ENCODE measurements at places on chromosomes 6 and 20.
A peak's percentile ranks its signal among the peaks of the same experiment; 100 is the strongest.

DNA sequence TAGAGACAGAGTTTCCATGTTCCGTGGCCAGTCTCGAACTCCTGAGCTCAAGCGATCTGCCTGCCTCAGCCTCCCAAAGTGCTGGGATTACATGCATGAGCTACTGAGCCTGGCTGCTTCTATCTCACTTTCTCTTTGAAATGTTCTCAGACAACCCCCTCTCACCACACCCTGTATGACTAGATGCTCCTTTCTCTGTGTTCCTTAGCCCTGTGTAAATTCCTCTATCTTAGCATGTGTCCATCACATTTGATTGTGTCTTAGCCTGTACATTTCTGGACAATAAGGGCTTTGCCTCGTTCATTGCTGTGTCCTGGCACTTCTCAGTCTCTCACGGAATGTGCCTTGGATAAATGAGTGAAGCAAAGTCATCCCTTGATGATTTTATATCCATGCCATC, 168.1 kb upstream of the SCGN start:
- DNase-seq, result no peak

DNA sequence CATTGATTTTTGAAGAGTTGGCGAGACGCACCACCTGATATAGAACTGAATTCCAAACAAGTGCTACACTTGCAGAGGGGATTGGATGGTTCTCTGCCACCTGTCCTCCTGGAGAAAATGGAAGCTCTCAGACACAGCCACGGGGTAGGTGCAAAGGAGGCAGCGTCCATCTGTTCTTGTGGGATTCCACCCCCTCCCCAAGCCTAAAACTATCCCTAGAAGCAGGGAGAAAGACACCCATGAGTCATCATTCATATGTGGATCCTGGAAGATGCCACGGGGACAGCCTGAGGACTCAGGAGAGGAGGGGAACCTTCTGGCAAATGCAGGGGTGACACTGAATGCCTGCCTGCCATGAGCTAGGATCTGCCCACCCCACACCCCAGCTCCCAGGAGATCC, 171.3 kb upstream of the CST7 start:
- no peak for DNase-seq

- DNase-seq, result no peak
Measured at GRCh38 chr20:62759981-62760431, 36.3 kb upstream of the MRGBP start.

GRCh38 chr6:91436448-91436847, 849.6 kb upstream of the MAP3K7 start:
- no peak for DNase-seq

DNA sequence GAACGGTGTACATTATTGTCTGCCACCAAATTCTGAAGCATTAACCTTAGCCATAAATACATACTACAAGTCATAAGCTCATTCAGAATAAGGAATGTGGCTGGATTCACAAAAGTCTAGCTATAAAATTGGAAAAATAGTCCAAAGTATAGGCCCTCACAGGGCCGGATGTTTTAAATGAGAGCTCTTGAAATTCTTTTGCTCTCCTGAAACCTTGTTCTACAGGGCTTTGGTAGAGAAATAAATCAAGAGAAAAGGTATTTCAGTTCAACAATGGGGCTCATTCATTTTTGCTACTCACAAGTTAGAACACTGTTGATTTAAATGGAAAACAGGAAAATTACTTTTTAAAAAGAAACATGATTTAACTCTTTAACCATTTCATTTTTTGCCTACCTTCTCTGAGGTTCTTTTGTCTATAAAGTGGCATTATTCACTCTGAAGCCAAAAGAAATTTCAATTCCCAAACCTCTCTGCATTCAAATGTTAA, 58.0 kb downstream of the PREP start:
- DNase-seq, result no peak

- DNase-seq, result no peak
Measured at GRCh38 chr6:44105993-44106740, 21.1 kb downstream of the MRPL14 start.

DNA sequence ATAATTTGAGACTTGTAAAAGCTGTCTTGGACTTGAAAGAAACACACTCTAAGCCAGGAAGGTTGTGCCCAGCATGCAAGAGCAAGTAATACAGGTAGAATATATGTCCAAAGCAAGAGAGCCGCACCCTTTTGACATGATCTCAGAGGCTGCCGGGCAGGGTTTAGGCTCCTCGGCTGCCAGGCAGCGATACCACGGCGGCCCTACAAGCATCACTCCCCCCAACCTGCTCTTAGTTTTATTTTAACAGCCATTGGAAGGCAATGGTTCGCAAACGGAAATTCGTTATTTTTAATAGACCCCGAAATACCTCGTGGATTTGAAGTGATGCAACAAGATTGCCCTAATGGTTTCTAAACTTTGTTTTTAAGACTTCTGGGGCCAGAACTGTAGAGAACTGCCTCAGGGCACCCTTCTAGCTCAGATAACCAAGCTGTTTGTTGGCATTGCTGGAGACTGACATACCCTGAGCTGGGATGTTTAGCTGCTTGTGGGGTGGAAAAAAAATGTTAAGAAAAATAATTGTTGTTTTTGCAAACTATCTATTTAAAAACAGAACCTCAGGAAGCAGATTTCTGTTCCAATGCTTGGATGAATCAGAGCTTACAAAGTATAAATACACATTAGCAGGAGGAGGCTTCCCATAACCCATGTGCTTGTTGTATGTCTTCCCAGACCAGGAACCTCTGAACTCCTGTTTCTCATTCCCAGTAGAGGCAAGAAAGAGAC, 39.0 kb downstream of the JAG1 start:
- no peak for DNase-seq

GRCh38 chr20:34938466-34939163, 17.0 kb downstream of the GSS start:
- peak; percentile 25 for DNase-seq

- DNase-seq, result peak; percentile 29
Measured at GRCh38 chr6:141653590-141653989, 479.1 kb upstream of the GJE1 start.

GRCh38 chr6:2931055-2931454, 27.9 kb upstream of the SERPINB9 start:
- no peak for DNase-seq

DNA sequence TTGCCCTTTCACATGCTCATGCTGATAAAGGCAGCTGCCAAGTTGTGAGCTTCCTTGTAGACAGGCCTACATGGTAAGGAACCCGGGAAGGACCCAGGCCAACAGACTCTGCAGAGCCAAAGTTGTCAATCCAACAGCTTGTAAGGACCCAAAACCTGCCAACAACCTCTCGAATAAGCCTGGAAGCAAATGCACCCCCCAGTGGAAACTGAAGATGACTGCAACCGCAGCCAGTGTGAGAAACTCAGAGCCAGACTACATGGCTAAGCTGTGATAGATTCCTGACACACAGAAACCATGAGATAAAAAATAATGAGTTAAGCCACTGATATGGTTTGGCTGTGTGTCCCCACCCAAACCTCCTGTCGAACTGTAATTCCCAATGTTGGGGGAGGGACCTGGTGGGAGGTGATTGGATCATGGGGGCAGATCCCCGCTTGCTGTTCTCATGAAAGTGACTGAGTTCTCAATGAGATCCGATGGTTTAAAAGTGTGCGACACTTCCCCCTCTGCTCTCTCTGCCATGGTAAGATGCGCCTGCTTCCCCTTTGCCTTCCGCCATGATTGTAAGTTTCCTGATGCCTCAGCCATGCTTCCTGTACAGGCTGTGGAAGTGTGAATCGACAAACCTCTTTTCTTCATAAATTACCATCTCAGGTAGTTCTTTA, 18.8 kb upstream of the CLPSL2 start:
- DNase-seq, result no peak

DNA sequence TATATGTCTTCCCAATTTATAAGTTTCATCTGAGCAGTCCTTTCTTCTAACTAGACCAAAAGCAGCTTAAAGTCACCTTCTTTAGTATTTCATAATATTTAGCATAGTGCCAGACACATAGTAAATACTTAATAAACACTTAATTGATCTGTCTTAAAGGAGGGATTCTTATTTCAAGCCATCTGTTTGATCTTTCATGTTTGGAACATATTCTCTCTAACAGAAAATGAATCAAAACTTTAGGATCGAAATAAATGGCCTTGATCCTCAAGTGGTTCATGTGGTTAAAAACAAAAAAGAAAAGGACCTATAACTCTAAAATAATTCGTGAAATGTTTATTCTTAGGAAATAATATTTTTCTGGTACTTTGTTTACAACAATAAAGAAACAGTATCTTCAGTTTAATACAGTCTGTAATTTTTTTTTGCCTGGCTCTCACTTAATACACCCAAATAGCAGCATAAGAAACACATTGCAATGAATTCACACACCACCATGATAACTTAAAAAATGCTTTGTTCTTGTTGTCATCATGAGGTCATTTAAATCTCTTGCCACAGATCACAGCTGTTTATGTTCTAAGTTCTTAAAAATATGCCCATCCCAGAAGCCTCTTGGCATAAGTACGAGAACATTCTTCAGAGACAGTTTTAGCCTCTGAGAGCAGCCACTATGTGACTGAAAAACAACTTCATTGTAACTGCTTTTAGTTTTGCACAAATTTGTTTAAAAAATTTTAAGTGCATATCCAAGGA, 48.1 kb downstream of the ESF1 start:
- no peak for DNase-seq

- DNase-seq, result peak; percentile 97
Measured at GRCh38 chr20:38125157-38126056, 39.7 kb downstream of the TGM2 start.

DNA sequence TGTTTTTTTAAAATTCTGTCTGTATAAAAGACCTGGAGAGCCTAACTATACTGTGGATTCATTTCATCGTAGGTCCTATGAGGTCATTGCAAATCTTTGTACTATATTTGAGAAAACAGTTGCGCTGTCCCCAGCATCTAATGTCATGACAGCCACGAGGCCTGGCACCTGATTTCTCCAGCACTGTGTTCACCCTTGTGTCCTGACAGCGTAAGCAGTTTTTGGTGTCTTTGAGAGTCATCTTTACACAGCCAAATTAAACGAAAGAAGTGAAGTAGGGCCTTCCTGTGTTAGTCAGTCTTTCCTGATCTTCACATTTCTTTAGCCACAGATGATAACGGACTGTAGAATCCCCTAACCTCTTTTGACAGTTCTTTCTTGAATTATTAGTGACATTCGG, 70.6 kb upstream of the PHACTR2 start:
- no peak for DNase-seq

DNA sequence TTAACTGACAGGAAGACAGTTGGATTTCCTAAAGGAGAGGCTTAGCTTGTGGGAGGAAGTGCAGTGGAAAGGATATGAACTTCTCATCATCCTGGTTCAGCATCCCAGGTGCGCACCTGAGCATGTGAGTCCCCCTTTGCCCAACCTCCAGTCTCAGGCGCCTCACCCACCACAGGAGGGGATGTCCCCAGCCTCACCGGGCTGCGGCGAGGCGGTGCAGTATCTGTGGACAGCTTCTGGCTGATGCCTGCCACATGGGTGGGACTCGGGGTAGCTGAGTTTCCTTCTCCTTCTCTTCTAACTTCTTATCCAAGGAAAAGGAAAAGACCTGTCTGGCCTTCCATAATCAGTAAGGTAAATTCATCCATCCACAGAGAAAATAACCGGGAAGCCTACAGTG, 539.3 kb upstream of the AGPAT4 start:
- DNase-seq, result no peak

DNA sequence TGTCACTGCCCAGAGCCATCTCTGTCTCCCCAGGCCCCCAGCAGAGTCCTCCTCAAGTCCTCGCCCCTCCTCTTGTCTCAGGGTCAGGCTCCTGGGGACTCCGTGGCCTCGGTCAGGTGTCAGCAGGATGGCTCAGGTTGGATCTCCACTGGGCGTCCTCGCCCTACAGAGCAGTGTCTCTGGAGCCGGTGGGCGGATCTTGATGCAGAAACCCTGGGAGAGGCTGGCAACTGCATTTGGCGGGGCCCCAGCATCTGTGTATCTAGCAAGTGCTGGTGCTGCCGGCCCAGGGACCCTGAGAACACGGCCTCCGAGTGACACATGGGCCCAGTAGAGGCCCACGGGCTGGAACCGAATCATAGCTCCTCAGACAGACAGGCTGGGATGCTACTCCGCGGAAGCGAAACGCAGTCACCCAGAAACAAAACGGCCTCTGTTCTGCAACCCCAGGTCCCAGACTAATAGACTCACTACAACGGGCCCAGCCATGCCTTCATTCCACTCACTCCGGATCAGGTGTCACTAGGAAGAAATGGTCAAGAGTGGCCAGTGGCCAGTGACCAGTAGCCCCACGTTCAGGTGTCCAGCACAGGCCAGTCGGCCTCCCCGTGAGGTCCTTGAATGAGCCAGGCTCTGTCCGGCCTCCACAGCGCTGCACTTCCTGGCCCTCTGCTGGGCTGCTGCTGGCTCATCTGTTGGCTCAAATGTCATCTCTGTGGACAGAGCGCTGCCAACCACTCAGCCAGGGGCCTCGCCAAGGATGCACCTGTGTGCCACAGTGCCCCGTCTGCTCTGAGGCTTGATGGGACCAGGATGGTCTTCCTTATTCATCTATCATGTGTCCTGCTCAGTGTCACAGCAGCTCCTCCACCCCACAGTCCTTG, 12.6 kb upstream of the FRMD1 start:
- DNase-seq, result no peak

GRCh38 chr6:79307321-79308036, 73.0 kb upstream of the HMGN3 start:
- no peak for DNase-seq

- DNase-seq, result no peak
Measured at GRCh38 chr20:12270863-12271262, 353.2 kb downstream of the BTBD3 start.

DNA sequence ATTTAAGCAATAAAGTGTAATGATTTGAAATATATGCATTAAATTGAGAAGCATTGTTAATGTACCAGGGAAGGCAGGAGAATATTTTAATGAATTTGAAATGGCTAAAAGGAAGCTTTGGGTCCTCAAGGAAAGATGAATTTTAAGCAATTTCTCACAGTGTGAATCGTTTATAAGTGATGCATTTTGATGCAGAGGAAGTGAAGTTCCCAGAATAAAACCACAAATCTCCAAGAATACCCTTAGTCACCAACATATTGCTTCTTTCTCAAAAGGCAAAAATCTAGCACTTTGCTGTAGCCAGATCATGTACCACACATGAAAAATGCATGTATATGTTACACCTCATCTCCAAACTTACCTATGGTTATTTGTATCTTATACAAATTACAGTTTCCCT, 11.7 kb downstream of the TPD52L1 start:
- DNase-seq, result no peak
